NCI-H1694 (cell line): ENCODE measurements at places on chromosomes 6 and 20.

- DNase-seq, result no peak
Measured at GRCh38 chr6:24010133-24010532, 115.9 kb upstream of the NRSN1 start.

DNA sequence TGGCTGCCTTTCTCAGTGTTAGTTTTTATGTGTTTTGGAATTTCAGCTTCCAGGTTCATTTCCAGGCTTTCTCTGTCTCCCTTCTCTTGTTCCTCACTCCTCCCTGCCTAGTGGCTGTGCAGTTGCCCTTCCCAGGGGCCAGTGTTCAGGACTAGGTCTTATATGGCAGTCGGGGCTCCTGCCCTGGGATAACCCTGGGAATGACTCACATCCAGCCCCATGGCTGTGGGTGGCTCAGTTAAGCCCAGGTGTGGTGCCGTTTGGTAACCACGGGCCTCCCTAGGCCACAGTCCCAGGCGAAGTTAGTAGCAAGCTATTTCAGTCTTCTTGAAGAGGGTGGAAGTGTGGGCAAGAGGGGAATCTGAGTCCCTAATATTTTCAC, 57.4 kb upstream of the DDR1 start:
- no peak for DNase-seq

DNA sequence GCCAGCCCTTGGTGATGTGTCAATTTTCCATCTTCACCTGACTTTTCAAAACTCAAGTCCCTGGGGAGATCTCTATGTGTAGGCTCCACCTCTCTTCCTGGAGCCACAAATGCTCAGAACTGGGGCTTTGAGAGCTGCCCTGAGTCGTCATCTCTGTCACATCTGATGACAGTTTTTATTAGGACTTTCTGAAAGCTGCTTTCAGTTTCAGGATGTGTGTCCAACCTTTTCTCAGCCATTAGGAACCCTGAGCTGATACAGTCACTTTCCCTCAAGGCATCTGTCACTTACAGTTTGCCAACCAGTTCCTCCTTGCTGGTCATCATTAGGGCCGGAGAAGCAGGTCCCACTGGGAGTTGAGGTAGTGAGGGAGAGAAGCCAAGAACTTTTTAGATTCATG, 365.9 kb upstream of the CHD6 start:
- DNase-seq, result no peak

- DNase-seq, result no peak
Measured at GRCh38 chr6:163721922-163722692, 307.6 kb downstream of the QKI start.

DNA sequence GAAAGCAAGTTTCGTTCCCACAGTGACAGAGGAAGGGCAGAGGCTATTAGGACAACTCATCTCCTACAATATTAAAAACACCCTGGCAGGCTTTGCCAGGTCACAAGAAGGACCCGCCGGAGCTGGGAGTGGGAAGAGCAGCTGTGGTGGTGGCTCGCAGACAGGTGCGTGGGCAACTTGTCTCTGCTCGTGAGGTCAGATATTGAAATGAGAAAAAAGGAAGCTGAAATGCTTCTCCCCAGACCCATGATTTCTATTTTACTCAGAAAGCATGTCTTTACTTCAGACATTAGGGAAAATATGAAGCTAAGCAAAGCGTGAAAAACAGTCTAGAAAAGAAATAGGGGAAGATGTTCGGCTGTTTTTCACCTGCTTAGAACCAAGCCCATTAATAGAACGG, 166.3 kb upstream of the EEF1E1 start:
- DNase-seq, result no peak

GRCh38 chr6:55705451-55706440, 126.8 kb upstream of the HMGCLL1 start:
- DNase-seq, result no peak

GRCh38 chr6:113630738-113631535, 226.2 kb upstream of the MARCKS start:
- DNase-seq, result no peak

GRCh38 chr6:22582417-22583205, 13.2 kb downstream of the HDGFL1 start:
- DNase-seq, result no peak

DNA sequence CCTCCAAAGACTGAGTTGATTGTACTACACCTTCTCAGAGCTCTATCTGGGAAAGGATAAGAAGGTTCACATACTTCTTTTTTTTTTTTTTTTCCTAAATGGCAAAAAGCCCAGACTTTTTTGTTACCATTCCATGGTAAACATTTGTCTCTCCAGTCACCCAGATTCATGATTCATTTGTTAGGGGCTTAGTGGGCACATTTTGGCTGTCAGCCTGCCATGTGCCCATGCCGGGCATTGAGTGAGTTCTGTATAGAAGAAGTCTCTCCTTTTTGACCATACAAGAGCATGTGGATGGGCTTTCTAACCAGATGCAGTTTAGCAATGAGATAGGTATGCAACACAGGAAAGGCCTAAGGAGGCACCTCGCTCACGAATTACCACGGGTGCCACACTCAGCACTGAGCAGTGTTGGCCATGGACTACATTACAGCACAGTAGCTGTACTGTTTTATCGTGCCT, 447.5 kb upstream of the HSF2 start:
- no peak for DNase-seq

- DNase-seq, result no peak
Measured at GRCh38 chr20:10322073-10323012, 103.7 kb downstream of the SNAP25 start.

DNA sequence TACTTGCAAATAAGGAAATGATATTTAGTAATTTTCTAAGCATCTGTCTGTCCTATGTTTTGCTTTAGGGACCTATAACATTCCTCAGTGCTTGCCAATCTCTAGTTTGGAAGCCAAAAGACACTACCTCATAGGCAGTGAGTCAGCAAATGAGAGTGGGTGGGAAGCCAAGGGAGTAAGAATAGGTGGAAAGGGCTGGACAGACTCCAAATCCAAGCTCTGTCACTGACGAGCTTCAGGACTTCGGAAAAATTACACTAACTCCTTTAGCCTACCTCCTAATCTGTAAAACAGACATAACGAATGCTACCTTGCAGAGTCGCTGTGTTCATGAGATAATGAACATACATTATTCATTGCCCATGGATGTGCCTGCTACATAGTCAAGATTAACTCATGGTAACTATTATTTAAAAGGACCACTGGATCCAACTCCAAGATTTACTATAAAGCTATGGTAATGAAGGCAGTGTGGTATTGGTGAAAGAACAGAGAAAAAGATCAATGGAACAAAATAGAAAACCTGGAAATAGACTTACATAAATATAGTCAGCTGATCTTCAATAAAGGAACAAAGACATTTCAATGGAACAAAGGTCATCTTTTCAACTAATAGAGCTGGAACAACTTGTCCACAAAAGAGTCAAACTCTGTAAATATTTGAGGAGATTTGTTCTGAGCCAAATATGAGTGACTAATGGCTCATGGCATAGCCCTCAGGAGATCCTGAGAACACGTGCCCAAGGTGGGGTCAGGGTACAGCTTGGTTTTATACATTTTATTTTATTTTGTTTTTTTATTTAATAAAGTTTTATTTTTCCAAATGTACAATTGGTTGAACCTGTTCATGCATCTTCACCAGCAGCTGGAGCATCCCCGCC, 64.1 kb downstream of the FAM50B start:
- DNase-seq, result peak; percentile 78

- no peak for DNase-seq
Measured at GRCh38 chr6:53915026-53915691, 120.4 kb downstream of the LRRC1 start.

GRCh38 chr6:112031960-112032359, 21.9 kb upstream of the CCN6 start:
- DNase-seq, result no peak

- DNase-seq, result no peak
Measured at GRCh38 chr6:10407018-10407673, 7.7 kb downstream of the TFAP2A start.

- no peak for DNase-seq
Measured at GRCh38 chr6:160398674-160399271, 50.6 kb downstream of the SLC22A3 start.

- DNase-seq, result no peak
Measured at GRCh38 chr20:62621251-62622110, 20.8 kb upstream of the SLCO4A1 start.

DNA sequence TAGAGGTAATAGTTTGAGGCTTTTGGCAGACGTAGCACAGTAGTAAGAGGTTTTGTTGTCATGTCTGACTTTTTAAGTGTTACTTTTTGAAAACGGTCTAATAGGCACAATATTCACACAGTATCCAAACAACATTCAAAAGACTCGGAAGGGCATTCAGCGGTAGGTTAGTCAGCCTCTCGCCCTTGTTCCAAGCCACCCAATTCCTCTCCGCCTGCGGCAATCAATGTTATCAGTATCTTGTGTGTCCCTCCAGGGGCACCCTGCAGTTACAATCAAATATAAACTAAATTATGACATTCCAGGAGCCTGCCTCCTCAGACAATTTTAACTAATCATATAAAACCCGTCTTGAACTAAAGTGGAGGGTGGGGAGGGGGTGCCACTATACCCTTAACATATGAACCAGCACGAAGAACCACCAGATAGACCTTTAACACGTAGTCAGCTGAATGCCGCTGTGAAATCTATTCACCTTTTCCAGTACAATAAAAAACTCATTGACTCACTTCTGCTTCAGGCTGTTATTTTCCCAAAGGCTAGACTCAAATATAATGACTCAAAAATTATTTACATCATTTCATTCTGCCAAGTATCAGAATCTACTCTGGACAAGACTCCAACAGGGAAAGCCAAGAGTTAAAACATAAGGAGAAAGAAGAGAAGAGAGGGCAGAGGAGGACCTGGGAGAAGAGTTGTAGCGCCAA, 1.6 kb downstream of the TENT5A start:
- no peak for DNase-seq

DNA sequence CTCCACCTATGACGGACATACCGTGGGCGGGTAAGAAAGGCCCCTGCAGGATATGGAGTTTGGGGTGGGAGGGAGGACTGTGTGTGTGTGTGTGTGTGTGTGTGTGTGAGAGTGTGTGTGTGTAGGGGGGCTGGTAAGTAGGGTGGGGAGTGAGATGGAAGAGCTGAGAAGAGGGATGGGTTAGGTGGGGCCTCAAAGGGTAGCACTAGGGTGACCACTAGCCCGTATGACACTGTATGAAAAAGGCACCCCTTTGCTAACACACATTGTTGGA, 7.1 kb downstream of the DDR1 start:
- no peak for DNase-seq

GRCh38 chr20:57618764-57619050, 1.5 kb downstream of the ZBP1 start:
- DNase-seq, result no peak

GRCh38 chr20:63431944-63432343, 40.5 kb downstream of the KCNQ2 start:
- DNase-seq, result no peak

- no peak for DNase-seq
Measured at GRCh38 chr6:151445482-151445881, 6.4 kb downstream of the RMND1 start.

- no peak for DNase-seq
Measured at GRCh38 chr6:137970368-137970767, 103.3 kb downstream of the TNFAIP3 start.

- DNase-seq, result no peak
Measured at GRCh38 chr6:74167511-74167910, 471.5 kb downstream of the CD109 start.

GRCh38 chr6:19734519-19734918, 102.7 kb upstream of the ID4 start:
- DNase-seq, result no peak
